NCI-H1105 (cell line): ENCODE measurements at places on chromosomes 13 and 19.

DNA sequence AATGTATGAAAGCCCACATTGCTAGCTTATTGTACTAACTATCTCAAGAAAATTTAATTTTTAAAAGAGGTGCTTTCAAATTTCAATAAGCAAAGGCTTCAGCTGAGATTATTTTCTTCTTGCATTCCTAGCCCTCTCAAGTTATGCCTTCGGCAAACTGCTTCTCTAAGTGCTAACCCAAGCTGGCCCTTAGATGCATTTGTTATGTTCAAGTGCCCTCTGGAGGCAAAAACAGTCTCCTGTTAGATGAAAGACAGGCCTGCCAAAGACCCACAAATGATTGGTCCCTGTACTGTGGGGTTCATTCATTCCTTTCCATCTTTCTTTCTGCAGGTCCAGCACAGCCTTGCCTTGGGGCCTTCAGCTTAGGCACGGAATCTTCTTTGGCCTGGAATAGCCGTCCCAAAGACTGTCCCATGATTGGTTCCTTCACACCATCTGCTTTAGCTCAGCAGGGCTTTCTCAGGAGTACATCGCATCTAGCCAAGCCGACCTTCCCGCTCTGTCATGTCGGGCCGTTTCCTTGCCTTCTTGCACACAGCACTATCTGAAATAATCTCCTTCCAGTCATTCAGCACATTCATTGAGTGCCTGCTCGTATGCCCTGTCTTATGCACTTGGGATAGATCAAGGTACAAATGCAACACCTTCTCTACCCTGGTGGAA, 26.4 kb upstream of the TPTE2 start:
- DNase-seq, result no peak

- peak; percentile 97 for DNase-seq
Measured at GRCh38 chr19:38618590-38619360, at the start of gene EIF3K. Gene EIF3K, plus strand, starts transcription at chr19:38619188. Its CDS starts 81 bp downstream, at chr19:38619269.

DNA sequence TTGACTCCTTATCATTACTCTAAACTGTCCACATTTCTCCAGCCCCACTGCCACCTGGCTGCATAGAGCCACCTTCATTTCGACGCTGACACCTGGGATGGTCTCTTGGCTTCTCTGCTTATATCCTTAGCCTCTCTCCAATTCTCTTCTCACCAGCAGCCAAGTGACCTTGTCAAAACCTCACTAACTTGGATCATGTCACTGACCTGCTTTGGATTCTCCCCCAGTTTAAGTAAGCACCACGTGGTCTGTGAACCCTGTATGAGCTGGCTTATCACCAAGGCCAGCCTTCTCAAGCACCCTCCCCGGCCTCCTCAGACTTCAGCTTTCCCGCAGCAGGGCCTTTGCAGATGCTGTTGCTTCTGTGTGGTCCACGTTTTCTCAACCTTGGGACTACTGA, 12.3 kb upstream of the GGACT start:
- no peak for DNase-seq

- DNase-seq, result no peak
Measured at GRCh38 chr13:71309905-71310304, 557.1 kb downstream of the DACH1 start.

GRCh38 chr13:114164681-114165429, 14.2 kb upstream of the CFAP97D2 start:
- no peak for DNase-seq

DNA sequence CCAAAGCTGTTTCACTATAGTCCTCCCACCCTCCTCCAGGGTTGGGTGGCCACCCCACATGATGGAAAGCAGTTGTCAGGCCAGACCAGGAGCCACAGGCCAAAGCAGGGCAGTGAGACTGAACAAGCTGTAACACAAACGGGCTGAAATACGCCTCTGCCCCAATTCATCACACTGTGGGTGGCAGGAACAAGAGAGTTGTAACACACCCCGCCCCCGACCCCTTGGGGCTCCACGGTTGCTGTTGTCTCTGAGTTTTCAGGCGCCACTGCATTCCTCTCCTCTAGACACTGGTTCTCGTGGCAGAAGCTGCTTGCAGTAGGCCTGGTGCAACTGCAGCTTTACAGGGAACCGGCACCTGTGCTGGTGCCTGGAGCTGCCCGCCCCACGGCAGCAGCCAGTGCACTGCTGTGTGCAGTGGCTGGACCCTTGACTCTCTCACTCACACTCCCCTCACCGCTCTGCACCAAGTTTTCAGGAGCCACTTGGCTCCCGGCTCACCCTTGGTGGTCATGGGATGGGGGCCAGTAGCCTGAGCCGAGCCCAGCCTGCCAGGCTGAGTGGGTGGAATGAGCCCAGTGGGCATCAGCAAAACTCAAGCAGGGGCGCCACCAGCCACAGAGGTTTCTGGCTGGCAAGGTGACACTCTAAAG, 1314.5 kb upstream of the MIR17HG start:
- no peak for DNase-seq

GRCh38 chr13:110937511-110938285, 22.8 kb upstream of the ANKRD10 start:
- no peak for DNase-seq

DNA sequence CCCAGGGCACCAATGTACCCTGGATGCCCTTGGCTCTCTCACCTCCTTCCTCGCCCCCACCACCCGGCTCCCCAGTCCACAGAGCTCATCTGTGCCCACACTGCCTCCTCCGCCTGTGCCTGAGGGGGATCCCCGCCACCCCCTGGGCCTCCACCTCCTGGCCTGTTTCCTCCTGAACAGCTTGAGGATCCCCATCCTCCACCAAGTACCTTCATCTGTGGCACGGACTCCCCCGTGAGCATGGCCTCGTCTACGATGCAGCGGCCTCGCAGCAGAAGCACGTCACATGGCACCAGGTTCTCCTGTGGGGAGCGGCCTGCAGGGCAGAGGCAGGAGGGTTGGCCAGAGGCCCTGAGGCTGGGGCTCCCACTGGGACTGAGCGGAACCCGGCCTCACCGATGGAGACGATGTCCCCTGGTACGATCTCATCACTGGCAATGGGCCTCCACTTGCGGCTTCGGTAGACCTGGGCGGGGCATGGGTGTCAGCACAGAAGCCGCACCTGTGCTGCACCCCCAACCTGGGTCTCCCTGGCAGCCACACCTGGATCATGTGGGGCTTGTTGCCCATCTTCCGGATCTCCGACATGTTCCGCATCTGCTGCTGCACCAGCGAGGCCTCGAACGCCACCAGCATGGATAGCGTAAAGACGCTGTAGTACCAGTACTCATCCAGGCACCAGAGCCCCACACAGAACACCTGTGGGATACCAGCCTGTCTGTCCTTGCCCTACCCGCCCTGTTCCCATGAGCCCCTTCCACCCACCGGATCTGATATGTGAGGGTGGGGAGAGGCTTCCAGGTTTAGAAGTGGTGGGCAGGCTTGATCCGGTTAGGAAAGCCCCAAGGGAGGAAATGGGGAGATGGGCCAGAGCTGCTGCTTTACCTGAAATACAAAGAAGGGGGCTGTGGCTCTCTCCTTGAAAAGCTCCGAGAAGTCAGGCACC, 6.8 kb downstream of the ATP13A1 start:
- DNase-seq, result no peak

DNA sequence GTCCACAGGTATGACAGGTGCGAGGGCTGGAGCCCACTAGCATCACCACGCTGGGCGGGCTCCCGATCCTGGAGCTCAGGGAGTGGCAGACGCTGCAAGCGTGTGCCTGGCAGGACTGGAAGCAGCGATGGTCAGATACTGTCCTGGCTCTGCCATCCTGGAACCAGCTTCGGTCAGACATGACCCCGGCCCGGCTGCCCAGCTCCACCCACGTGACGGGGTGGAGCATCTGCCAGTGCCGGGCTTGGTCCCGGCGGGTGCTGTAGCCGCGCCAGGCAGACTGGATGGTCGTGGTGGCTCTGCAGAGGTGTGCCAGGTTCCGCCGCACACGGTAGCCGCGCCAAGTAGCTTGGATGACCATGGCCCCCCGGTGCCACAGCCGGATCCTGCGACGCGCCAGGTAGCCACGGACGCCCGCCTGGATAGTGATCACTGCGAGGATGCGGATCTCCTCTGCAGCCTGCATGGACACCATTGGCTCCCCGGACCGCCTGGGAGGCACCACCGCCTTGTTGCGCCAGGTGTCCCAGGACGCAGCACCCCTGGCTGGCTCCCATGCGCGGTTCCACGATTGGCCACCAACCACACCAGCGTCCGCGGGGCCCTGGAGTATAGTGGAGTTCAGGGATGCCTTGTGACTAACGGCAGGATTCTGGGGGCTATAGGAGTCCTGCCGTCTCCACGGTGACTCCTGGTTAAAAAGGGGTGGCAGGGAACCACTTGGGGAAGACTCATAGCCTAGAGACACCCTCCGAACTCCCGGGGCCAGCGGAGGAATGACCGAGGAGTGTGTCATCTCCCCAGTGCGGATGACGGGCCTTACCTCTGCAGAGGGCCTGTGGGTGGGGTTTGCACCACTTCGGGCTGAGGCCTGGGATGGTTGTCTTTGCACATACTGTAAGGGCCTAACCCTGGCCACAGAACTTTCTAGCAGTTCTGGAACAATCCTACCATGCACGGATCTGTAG, 16.5 kb downstream of the IQCN start:
- no peak for DNase-seq

GRCh38 chr13:51632591-51633362, 48.5 kb downstream of the WDFY2 start:
- no peak for DNase-seq

GRCh38 chr13:111178402-111178801, 63.3 kb downstream of the ARHGEF7 start:
- no peak for DNase-seq
